ENCODE measurements at places on chromosomes 13 and 19. TPM values are rescaled to one million over a fixed set of nuclear protein-coding genes. Genes with fewer than 3 reads are reported as not detected.

- DNase-seq: no peak
Measured at GRCh38 chr13:33275916-33276315, 9.6 kb downstream of the STARD13 start.

The ZNF560 gene
- not detected for total RNA-seq

DNA sequence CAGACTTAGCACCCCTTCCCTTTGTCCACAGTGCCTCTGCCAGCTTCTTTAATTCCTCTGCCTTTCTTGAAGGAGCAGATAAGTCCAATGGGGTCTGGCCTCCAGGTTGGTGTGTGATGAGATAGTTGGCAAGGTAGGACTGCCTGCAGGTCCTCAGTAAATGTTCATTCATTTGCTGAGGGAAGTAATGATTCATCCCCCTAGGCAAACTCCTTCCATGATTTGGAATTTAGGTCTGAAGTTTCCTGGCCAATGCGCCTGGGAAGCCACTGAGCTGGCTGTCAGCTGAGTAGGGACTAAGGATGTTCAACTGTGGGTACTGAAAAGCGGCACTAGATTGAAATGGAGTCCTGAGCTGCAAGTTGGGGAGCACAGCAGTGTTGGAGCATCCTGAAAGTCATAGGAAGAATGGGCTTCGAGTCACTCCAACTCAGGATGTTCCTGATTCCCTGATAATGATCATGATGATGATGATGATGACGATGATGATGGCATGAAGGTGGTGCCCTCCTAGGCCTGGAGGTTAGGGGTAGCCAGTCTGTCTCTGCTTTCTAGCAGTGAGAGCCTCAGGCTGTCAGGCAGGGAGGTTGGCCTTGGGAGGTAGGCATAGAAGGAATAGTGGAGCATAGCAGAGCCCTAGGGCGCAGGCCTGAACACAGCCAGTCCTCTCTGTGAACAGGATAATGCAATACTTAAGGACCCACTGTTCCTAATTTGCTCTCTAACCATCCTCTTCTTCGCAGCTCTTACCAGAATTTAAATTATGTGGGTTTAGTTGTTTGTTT, 44.7 kb downstream of the COL4A2 start:
- DNase-seq: no peak

DNA sequence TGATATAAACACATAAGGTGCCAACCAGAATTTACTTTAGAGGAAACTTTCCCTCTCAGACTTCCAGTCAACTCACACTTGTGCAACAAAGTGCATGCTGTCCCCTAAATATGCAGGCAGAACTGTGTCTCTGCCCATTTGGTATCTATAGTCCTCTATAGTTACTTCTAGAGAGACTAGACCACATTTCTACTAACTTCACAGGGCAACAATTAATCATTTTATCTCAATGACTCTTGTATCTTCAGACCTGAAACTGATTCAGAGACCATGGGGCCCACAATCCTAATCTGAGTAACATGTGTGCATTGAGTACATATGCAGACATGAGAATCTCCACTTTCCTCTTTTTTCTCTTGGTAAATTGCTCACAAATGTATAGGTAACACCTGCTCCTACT, 158.1 kb downstream of the ZNF486 start:
- DNase-seq: no peak

GRCh38 chr13:27643334-27644132, 21.8 kb downstream of the POLR1D start:
- no peak for DNase-seq

GRCh38 chr13:48874165-48874564, 101.5 kb upstream of the FNDC3A start:
- no peak for DNase-seq

GRCh38 chr19:44725684-44726083, 22.8 kb upstream of the BCL3 start:
- DNase-seq: no peak

The ZNF724 gene
- total RNA-seq: 2.5 TPM

GRCh38 chr13:42894765-42895243, 97.2 kb downstream of the EPSTI1 start:
- DNase-seq: no peak

The CLDN10 gene
- 85.7 TPM for total RNA-seq

- DNase-seq: no peak
Measured at GRCh38 chr13:73096173-73096572, 37.4 kb downstream of the KLF5 start.

DNA sequence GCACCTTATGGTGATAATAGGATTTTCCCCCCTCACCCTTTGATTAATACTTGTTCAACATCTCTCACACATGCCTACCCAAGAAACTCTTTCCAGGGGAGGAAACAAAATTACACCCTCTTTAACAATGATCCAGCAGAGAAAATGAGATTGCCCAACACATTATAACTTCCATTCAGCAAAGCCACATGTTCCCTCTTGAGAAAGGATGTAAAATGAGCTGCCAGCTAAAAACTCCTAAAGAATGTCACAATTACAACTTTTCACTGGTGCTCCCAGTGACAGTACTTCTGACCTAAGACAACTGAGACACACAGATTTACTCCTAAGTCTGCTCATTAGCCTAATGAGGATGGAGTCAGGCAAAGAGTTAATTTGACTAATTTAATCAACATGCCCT, 621.4 kb downstream of the DIAPH3 start:
- no peak for DNase-seq

GRCh38 chr13:110264685-110265275, 42.2 kb downstream of the COL4A1 start:
- DNase-seq: no peak

- DNase-seq: no peak
Measured at GRCh38 chr13:107216046-107216755, 648.3 kb upstream of the ARGLU1 start.

DNA sequence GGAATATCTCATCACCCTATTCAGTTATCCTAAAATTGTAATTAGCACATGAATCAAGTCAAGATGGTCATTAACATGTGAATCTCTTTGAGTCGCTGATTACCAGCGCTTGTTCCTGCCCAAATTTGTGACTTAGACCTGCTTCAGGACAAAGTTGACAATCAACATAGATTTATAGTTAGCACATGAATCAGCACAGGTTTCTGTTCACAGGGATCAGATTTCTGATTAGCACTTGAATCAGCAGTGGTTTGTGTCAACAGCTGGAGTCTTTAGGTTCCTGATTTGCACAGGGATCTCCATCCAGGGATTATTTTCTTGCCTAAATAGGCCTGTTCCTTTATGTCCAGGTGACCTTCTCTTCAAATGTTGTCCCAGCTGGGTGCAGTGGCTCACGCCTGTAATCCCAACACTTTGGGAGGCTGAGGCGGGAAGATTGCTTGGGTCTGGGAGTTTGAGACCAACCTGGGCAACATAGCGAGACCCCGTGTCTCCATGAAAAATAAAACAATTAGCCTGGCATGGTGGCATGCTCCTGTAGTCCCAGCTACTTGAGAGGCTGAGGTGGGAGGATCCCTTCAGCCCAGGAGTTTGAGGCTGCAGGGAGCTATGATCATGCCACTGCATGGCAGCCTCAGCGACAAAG, 3.8 kb upstream of the LRFN3 start:
- DNase-seq: no peak

DNA sequence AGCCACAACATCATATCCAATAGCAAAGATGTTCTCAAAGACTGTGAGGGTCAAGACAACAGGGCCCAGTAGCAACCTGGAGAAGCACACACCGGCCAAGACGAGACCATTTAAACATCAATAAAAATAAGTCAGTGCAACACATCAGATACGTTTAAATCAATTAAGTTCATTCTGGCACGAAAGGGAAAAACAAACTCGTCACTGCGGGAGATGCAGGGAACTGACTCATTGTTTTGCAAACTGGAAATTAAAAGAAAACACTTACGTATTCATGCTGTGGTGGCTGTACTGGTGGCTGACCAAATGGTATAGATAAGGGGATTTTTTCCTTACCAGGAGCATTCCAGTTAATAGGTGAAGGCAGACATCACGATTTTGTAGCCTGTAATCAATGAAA, 26.3 kb upstream of the SLC15A1 start:
- peak; percentile 39 for DNase-seq

GRCh38 chr13:90562443-90562842, 785.0 kb upstream of the MIR17HG start:
- DNase-seq: no peak

The ARRDC2 gene
- 53.9 TPM for total RNA-seq

GRCh38 chr13:31261241-31261640, 61.5 kb downstream of the B3GLCT start:
- no peak for DNase-seq

The JUND gene
- 303 TPM for total RNA-seq

The WDR88 gene
- total RNA-seq: not detected

DNA sequence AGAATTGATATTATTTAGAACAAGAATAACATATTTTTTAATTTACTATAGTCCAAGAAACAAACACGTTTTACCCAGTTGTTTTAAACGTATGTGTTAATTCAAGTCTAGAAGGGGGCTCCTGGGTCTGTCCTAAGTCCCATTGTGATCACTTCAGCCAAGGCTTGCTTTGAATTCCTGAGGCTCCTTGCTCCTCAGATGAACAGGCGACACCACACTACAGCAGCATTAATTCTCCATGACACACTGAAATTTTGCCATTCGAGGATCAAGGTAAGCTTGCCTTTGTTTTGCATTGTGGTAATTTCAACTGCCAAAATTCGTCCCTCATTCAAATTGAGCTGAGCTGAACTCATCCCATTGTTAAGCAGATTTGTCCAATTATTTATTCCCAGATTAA, 1442.6 kb downstream of the SLITRK5 start:
- no peak for DNase-seq

DNA sequence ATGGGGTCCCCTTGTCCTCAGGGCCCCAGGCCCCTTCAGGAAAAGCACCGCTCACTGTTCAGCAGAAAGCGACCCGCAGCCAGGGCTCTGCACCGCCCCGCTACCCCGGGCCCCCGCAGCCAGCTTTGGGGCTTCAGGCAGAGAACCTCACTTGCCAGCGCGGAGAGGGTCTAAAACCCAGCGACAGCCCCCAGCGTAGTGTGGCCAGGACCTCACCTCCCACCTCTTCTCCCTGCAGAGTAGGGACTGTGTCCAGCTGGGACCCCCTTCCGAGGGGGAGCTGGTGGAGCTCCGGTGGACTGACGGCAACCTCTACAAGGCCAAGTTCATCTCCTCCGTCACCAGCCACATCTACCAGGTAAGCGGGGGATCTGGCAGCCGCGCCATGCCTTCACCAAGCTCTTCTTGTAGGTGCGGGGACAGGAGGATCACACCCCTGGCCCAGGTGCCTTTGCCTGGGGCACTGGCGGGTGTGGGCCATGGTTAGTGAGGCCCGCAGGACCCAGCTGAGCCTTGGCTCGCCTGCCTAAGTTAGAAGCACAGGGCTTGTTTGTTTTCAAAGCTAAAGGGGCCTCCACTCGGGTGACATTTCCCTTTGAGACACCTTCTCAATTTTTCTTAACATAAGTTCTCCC, 175.7 kb downstream of the KDM4B start:
- no peak for DNase-seq

The C19orf73 gene
- total RNA-seq: 2.7 TPM

The MAG gene
- not detected for total RNA-seq

DNA sequence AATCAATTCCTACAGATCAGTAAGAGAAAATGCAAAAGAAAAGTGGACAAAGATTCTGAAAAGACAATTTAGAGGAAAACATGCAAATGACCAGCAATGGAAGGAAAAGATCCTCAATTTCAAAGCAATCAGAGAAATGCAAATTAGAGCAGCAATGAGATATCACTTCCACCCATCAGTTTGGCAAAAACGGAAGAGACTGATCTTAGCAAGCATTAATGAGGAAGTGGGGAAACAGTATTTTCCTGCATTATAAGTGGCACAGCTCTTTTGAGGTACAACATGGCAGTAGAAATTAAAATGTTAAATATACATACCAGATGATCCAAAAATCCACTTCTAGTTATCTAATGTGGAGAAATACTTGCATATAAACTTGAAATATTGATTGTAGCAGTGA, 69.1 kb upstream of the SLC7A1 start:
- DNase-seq: no peak

DNA sequence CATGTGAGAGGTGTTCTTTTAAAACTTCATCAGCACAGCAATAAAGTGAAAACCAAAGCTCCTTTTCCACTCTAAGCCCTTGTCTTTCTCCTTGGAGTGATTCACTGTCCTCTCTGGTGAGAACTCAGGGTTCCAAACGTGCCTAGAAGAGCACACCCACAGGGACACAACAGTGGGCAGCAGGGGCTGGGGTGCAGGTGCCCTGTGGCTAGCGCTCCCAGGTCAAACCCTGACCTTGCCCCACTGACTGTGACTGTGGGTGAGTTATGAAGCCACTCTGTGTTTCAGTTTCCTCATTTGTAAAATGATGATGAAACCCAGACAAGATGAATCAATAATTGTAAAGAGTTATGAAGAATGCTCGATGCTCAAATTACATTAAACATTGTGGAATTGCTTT, 37.6 kb upstream of the IGFL1 start:
- DNase-seq: no peak

GRCh38 chr13:96020931-96021330, 32.3 kb downstream of the UGGT2 start:
- no peak for DNase-seq

The ZNF738 gene
- total RNA-seq: 7.5 TPM

The NOVA2 gene
- 3.1 TPM for total RNA-seq

DNA sequence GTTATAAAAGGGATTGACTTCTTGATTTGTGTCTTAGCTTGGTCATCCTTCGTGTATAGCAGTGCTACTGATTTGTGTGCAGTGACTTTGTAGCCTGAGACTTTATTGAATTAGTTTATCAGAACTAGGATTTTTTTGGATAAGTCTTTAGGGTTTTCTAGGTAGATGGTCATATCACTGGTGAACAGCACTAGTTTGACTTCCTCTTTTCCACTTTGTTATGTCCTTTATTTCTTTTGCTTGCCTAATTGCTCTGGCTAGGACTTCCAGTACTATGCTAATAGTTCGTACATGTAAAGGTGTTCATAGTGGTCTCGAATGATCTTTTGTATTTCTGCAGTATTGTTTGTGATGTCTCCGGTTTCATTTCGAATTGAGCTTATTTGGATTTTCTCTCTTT, 145.4 kb downstream of the DNAJC3 start:
- DNase-seq: no peak

DNA sequence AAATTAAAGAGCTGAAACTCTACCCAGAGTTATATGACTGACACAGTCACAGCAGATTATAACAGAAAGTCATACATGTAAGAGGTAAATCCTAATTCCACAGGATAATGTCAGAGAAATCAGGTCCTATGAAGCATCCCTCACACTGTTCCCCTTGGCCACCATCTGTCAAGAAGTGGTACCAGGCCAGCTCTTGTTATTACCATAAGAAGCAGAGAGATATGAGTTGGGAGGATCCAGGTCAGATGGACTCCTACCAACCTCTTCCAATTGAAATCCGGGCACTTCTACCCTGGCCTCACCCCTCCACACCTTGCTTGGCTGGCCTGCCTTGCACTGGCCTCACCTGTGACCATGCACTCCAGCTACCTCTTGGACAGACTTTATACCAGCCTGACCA, 353.2 kb downstream of the DNAJC15 start:
- DNase-seq: no peak

GRCh38 chr19:51000981-51001380, 423 bp downstream of the KLK8 start:
- no peak for DNase-seq

GRCh38 chr13:101490406-101491015, 38.0 kb downstream of the ITGBL1 start:
- no peak for DNase-seq

The ZSCAN5C gene
- not detected for total RNA-seq
